ENCODE measurements at places on chromosomes 4 and X.
A peak's percentile ranks its signal among the peaks of the same experiment; 100 is the strongest.

- DNase-seq, result no peak
These were observed 26.7 kb upstream of the GUCY1A1 start for GRCh38 chr4:155639704-155640523.

- no peak for DNase-seq
These were observed 97.8 kb upstream of the TENM3 start for GRCh38 chr4:182145334-182145905.

- no peak for DNase-seq
These were observed 12.8 kb downstream of the HOPX start for GRCh38 chr4:56668267-56668666.

- DNase-seq, result no peak
These were observed 203.4 kb downstream of the ANAPC10 start for GRCh38 chr4:144894573-144894972.

DNA sequence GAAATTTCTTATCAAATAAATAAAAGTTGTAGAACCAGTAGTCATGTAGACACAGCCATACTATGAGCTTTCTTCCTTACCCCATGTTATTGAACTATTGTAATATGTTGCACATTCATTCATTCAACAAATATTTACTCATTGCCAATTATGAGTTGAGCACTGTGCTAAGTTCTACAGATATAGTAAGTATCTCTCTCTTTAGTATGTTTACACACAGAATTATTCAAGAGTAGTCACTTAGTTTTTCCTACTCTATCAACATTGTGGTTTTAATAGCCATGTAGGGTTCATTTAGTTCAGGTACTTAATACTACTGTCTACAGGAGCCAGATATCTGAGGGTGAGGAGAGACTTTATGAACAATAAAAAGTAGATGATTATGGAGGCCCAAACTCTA is 86.2 kb downstream of the TEX13A start:
- DNase-seq, result no peak

DNA sequence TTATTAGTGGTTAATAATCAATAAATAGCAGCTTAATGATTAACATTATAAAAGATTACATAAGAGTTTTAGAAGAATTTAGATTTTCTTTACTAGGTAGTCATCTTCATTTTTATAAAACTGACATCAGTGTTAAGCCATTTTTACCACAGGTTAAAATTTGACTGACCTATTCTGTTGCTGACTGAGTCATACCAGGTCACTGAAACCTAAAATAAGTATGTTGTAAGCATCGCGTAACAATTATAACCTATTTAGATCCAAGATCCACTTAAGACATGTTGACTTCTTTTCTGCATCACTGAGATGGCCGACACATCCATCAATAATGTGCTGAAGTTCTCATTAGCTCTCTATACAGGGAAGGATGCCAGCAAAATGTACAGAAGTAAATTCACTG is 36.7 kb downstream of the ARX start:
- DNase-seq, result no peak

DNA sequence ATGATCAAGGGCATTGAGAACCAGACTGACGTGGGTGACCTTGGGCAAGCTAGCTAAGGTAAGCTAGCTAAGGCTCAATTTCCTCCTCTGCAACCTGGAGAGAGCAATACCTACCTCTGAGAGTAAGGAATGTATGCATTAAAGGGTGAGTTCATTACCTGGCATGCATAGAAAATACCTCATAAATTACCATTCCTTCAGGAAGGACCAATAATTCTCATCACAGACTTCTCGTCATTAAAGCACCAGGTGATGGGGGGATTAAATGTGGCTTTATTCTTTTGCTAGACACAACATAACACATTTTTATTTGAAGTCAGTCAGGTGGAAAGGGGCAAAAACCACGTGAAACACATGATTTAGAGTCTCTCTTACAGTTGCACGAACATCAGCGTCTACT is 21.5 kb downstream of the EGFL6 start:
- DNase-seq, result no peak

- no peak for DNase-seq
These were observed 691 bp downstream of the SCARB2 start for GRCh38 chr4:76212851-76213414.

- DNase-seq, result peak; percentile 62
These were observed 29.6 kb upstream of the SPON2 start for GRCh38 chr4:1201851-1202525.

DNA sequence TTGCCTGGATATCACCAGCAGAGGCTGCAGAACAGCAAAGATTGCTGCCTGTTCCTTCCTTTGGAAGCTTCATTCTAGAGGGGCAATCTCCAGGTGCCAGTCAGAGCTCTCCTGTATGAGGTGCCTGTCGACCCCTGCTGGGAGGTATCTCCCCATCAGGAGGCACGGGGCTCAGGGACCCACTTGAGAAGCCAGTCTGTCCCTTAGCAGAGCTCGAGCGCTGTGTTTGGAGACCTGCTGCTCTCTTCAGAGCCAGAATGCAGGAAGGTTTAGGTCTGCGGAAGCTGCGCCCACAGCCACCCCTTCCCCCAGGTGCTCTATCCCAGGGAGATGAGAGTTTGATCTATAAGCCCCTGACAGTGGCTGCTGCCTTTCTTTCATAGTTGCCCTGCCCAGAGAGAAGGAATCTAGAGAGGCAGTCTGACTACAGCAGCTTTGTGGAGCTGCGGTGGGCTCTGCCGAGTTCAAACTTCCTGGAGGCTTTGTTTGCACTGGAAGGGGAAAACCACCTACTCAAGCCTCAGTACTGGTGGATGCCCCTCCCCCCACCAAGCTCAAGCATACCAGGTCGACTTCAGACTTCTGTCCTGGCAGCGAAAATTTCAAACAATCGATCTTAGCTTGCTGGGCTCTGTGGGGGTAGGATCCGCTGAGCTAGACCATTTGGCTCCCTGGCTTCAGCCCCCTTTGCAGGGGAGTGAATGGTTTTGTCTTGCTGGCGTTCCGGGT is 57.9 kb downstream of the DKK2 start:
- no peak for DNase-seq

DNA sequence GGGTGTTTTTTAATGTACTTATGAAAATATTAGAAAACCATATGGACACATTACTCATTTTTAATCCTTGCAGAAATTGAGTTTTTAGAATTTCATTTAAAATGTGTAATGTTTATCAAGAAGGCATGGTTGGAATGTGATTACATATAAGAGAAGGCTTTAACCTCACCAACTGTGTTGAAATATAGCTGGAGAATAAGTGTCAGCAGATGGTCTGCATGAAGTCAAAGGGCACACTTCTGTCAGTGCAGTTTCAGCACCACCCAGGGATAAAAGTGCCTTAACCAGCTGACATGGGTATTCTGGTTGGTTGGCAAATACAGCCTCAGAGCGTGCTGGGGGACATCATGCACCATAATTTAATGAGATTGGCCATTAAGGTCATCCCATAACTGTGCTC is 21.2 kb upstream of the ANTXR2 start:
- DNase-seq, result no peak

DNA sequence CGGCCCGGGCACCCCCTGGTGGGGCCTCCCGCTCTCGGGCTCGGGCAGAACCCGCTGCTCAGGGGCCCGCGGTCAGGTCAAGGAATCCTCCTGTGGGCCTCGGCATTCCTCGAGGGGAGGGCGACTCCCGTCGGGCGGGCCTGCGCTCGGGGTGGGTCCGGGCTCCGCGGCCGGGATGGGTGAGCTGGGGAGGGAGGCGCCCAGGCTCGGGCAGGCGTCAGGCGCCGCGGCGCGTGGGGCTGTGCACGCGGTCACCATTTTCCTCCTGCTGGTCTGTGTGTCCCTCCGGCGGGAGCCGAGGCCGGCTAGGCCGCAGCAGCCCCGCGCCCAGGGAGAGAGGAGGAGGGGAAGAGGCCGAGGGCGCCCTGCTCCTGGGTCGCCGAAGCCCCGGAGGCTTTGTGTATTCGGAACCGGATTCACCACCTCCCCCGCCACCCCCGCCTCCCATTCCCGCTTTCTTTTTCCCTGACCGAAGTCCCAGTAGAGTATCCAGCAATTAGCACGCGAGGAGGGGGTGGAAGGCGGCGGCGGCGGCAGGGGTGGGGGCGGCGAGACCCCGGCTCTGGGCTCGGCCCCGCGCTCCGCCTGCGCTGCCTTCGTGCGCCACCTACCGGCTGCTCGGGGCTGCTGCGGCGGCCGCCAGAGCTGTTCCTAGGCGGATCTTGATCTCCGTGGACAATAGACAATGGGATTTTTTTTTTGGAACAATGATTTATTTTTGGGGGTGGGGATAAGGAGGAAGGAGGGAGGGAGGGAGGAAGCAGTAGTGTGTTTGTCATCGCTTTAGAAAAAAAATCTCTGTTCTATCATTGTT is 99.0 kb upstream of the MAML3 start:
- DNase-seq, result peak; percentile 50

DNA sequence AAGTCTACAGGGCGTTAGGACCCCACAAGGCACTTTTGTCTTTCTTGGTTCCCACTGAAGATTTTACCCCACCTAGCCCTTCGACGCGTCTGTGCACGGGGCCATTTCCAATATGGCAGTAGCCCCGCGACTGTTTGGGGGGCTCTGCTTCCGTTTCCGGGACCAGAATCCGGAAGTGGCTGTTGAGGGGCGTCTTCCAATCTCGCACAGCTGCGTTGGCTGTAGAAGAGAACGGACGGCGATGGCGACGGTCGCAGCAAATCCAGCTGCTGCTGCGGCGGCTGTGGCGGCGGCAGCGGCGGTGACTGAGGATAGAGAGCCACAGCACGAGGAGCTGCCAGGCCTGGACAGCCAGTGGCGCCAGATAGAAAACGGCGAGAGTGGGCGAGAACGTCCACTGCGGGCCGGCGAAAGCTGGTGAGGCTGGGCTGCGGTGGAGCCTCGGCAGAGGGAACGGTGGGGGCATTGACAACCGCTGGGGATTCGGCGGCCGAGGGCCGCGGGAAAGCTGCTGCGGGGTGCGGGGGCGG is at the start of gene USP11:
Gene USP11, plus strand, starts transcription at position 207 of the 530 bp plus-strand sequence. Its CDS starts 35 bp downstream, at position 242.
- DNase-seq, result peak; percentile 2

- no peak for DNase-seq
These were observed 163.4 kb downstream of the PTTG2 start for GRCh38 chr4:38123555-38123954.

- DNase-seq, result no peak
These were observed 19.7 kb downstream of the ZFX start for GRCh38 chrX:24169211-24169610.

- DNase-seq, result no peak
These were observed 51.4 kb downstream of the STIM2 start for GRCh38 chr4:26912069-26912468.

DNA sequence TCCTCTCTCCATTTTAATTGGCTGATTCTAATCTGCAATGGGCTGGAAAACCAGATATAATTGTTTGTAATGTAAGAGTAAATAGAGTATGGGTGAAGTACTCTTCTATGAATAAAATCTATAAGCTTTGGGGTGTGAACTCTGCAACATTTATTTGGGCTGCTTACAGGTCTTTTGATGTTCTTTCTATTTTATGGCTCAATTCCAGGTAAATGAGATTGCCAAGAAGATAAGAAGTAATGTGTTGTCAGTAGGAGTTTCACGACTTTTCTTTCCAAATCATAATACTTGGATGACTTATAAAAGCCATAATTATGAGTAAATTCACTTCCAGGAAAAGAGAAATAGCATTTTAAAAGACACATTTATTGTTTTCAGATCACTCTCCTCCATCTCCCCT is 103.5 kb downstream of the FMR1NB start:
- no peak for DNase-seq

DNA sequence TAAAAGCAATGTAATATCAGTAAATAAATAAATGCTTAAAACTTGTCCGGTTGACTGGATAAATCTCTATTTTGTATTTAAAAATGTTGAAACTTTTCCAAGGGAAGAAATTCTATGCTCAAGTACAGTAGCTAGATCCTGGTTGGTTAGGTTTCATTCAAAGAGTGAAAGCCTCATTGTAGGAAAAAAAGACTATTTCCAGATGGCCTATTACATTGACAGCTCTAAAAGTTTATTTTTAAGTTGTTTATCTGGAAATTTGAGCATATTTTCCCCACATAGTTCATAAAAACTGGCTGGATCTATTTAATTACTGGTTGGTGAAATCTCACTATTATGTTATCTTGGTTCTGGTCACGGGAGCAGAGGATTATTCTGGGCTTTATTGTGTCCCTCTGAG is 38.0 kb downstream of the FRAS1 start:
- no peak for DNase-seq

DNA sequence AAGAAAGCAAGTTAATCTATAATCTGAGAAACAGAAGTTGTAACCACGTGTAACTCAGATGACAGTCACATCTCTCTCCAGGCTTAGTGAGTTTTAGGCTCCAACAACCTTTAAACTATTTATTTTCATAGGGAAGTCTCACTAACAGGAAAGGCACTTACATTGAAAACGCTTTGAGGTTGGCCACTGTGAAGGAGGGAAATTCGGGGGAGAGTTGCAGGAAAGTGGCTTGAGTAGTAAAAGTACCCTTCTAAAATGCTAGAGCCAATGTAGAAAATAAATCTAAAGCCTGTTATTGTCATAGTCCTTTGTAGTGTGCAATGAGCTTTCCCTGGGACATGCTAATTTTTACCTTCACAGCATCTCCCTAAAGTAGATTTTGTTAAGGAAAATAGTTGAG is 995 bp upstream of the NFXL1 start:
- no peak for DNase-seq

All from stimulated activated CD4-positive, alpha-beta T cell treated with anti-CD3 and anti-CD28 coated beads, Interleukin-15, amount 100 ng/mL, for 1 hour (primary cell).